ENCODE measurements at places on chromosomes 3 and 15.

DNA sequence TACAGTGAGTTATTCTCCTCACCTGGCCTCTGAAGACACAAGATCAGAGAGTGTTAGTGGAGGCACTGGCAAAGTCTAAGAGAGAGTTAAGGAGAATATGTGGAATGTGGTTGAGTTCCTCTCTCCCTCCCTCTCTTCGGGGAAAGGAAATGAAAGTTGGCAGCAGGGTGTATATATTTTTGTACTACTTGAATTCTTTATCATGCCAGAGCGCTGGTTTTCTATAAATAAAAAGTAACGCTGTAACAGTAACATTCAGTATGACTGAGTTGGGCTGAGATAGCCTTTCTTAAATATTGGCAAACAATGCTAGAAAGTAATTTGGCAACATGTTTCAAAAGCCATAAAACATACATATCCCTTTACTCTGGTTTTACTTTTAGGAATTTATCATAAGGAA is 77.5 kb upstream of the TNFAIP8L3 start:
- DNase-seq, result no peak

DNA sequence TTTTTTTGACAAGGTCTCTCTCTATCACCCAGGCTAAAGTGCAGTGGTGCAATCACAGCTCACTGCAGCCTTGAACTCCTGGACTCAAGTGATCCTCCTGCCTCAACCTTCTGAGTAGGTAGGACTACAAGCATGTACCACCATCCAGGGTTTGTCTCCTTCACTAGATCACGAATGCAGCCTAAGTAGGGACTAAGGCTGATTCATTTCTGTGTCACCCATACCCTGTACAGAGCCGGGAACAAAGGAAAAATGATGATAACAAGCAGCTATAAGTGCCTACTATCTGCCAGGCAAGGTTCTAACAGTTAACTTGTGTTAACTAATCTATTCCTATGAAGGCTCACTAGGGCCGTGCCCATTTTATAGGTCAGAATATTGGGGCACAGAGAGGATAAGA is 7.0 kb downstream of the TMEM40 start:
- DNase-seq, result no peak

DNA sequence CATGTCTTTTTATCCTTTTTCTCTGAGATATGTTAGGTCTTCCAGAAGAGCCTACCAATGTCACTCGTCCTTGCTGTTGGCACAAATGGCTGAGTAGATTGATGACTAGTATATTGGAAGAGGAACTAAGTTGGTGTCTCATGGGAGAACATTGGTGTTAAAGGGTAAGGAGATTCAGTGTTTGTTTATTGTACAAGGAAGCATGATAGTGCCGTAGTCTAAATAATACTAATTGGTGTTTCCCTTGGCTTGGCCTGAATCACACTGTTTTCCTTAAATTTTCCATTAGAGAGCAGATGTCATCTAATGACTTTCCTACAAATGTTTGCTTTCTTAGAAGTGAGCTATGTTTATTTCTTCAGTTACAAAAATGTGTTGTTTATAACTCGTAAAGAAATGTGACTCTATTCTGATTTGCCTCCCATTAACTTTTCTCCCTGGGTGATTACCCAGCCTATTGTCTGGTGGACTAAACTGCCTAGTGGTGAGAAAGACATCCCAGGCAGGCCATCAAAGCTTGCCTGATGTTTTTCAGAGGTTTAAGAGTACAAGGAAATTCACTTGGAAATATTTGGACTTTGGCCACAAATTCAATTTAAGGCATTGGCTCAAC is 28.7 kb downstream of the ADAMTSL3 start:
- DNase-seq, result no peak

DNA sequence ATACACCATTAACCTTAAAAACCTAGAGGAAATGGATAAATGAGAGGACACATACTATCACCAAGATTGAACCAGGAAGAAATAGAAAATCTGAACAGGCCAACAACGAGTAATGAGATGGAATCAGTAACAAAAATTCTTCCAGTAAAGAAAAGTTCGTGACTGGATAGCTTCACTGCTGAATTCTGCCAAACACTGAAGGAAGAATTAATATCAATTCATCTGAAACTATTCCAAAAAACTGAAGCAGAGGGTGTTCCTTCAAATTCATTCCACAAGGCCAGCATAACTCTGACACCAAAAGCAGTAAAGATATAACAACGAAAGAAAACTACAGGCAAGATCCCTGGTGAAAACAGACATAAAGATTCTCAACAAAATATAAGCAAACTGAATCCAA is 195.8 kb upstream of the GPR149 start:
- DNase-seq, result no peak

- no peak for DNase-seq
Measured at GRCh38 chr3:184726497-184726896, 14.6 kb upstream of the MAGEF1 start.

DNA sequence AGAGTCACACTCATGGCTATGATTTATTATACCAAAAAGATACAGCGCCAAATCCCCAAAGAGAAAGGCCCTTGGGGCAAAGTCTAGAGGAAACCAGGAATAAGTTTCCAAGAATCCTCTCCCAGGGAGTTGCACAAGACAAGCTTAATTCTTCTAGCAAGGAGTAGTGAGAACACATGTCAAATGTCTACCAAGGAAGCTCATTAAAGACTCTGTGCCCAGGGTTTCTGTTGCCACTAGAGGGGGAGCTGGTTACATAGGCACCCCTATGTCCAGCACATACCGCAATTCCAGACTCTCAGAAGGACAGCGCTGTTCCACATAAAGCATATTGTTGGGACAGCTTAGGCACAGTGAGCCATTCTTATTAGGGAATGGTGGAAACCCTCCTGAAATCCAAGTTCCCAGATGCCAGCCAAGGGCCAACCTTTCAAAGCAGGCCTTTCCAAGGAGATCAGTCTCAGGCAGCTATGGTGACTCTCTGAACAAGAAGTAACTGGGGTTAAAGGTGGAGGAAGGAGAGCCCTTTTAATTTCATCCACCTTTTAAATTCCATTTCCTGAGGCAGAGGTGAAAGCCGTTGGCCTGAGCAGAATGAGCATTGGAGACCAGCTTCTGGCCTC is 194.2 kb downstream of the UACA start:
- peak; percentile 64 for DNase-seq

GRCh38 chr3:126132751-126133511 is 47.5 kb downstream of the ALDH1L1 start:
- no peak for DNase-seq

Data from A673 (cell line).